SK-N-MC (cell line): ENCODE measurements at places on chromosomes 16 and 17.
A peak's percentile ranks its signal among the peaks of the same experiment; 100 is the strongest.

- no peak for DNase-seq
These were observed 82.4 kb upstream of the KIFC3 start for GRCh38 chr16:57884655-57885133.

- no peak for DNase-seq
These were observed 9.9 kb upstream of the LCAT start for GRCh38 chr16:67953641-67954375.

- DNase-seq, result no peak
These were observed 725 bp downstream of the KRTAP16-1 start for GRCh38 chr17:41308251-41308917.

DNA sequence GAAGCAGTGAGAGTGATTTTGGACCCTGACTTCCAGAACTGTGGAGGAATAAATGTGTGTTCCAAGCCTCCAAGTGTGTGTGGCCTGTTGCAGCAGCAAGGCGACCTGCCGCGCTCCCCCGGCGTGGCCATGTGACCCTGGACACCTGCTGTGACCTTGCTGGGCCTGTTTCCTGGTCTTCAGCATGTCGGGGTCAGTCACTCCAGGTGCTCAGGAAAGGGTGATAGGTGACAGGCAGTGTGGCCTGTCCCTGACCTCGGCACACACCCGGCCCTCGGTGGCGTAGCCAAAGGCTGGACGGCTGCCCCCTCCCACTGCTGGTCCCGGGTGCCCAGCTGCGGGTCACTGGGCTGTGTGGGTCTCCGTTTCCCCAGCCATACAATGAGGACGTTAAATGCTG, 31.8 kb upstream of the ZNF469 start:
- DNase-seq, result no peak

GRCh38 chr16:9837481-9837880, 344.7 kb downstream of the GRIN2A start:
- DNase-seq, result no peak

DNA sequence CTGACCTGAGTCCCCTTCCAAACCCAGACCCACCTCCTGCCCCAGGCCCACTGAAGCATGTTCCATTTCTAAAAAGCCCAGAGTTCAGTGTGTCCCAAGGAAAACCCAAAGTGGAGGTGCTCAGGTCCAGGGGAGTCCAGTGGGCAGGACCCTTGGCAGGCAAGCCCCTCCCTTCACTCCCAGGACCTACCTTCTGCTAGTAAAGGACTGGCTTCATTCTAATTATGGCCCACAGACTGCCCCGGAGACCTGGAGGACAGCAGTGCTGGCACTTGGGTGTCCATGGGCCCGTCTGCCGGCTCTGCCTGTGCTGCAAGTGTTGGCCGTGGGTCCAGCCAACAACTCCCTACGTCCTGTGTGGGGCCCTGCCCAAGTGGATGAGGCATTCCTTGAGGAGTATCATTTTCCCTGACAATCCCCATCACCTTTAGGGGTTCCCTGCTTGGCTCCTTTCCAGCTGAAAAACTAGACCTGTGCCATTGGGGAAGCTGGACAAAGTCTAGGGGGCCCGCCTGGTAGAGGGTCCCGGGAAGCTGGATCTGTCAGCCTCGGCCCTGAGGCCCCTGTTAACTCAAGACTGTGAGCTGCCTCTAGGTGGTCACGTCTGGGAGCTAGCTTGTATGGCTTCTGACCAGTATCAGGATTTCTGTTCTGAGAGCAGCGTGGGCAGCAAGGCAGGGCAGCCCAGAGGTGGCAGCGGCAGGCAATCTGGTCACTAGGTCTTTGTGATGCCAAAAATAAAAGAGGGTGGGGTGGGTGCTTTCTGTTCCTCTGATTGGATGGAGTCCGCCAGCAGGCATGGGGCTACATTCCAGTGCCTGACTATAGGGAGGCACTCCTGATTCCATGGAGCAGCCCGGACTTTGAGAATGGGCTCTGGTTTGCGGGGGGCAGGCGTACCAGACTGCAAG, 8.2 kb downstream of the CBX2 start:
- no peak for DNase-seq

GRCh38 chr16:86517033-86517432, 6.7 kb downstream of the FOXF1 start:
- no peak for DNase-seq

GRCh38 chr17:44102849-44103622, 20.4 kb downstream of the HDAC5 start:
- DNase-seq, result no peak

DNA sequence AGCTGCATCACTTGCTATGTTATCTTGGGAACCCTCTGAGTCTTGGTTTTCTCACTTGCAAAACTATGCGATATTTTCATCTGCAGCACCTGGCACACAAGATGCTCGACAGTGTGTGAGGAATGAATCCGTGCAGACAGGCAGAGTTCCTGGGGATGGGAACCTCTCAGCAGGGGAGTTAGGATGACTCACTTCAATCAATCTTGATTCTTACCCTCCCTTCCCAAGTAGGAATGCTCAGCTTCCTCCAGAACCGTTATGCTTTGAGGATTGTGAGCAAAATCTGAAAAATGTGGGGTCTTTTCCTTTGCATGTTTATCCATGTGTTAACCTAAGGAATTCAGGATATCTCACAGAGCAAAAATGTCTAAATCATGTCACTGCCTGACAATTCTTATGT, 68.9 kb upstream of the HNF1B start:
- DNase-seq, result no peak

GRCh38 chr17:51793686-51794085, 364.8 kb downstream of the CA10 start:
- DNase-seq, result no peak

GRCh38 chr17:49996121-49996494, 1.1 kb upstream of the DLX3 start:
- no peak for DNase-seq

- no peak for DNase-seq
These were observed 12.1 kb downstream of the TBC1D26 start for GRCh38 chr17:15744074-15744676.

GRCh38 chr17:42180922-42181850, at the start of gene KCNH4:
KCNH4 (minus strand) TSS chr17:42181142; CDS start chr17:42180945, 197 bp downstream.
- no peak for DNase-seq

- no peak for DNase-seq
These were observed 221.4 kb downstream of the CDH8 start for GRCh38 chr16:61814726-61815347.

DNA sequence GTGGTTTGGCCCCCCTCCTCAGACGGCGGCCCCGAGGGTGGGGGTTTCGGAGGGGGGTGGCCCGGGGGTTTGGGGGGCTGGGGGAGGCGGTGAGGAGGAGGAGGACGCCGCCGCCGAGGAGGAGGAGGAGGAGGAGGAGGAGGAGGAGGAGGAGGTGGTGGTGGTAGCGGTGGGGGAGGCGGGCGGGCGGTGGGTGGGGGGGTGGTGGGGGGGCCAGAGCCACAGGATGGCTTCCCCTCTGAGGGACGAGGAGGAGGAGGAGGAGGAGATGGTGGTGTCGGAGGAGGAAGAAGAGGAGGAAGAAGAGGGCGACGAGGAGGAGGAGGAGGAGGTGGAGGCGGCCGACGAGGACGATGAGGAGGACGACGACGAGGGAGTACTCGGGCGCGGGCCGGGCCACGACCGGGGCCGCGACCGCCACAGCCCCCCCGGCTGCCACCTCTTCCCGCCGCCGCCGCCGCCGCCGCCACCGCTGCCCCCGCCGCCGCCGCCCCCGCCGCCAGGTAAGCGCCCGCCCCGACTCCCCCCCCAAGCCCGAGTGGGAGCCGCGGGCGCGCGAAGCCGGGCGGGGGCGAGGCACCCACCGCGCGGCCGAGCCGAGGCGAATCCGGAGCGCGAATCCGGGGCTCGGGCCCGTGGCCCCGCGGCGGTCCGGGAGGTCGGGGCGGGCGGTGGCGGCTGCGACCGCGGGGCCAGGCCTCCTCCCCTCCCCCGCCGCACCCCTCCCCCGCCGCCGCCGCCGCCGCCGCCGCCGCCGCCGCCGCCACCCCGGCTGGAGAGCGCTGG, 3.8 kb upstream of the CHD3 start:
- DNase-seq, result no peak

- DNase-seq, result no peak
These were observed 2.6 kb upstream of the ABCC3 start for GRCh38 chr17:50631908-50632571.

- no peak for DNase-seq
These were observed 225.9 kb upstream of the EEF2KMT start for GRCh38 chr16:5323284-5324141.

DNA sequence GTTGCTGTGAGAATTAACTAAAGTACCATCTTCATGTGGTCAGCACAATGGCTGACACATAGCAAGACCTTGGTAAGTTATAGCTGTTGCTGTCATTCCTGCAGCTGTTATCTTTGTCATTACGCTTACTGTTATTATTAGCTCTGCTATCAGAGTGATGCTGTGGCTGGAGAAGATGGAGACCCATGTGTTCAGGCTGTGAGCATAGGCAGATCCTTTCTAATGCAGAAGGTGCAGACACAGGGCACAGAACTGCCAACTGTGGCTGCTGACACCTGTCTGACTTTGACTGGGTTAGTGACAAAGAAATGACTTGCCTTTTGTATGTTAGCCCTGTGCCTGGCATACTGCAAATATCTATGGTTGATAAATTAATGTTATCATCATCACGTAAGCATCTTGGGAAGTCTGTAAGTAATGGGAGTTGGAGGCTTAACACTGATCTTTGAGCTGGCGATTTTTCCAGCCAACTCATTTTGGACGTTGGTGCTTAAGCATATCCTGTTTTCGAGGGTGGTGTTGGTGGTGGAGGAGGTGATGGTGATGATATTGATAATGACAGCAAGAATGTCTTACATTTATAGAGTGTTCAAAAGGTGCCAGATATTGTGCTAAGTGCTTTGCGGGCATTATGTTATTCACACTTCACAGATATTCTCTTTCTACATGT, 695.3 kb downstream of the WWOX start:
- DNase-seq, result no peak

GRCh38 chr17:511833-512251, 159.2 kb upstream of the RPH3AL start:
- DNase-seq, result no peak

DNA sequence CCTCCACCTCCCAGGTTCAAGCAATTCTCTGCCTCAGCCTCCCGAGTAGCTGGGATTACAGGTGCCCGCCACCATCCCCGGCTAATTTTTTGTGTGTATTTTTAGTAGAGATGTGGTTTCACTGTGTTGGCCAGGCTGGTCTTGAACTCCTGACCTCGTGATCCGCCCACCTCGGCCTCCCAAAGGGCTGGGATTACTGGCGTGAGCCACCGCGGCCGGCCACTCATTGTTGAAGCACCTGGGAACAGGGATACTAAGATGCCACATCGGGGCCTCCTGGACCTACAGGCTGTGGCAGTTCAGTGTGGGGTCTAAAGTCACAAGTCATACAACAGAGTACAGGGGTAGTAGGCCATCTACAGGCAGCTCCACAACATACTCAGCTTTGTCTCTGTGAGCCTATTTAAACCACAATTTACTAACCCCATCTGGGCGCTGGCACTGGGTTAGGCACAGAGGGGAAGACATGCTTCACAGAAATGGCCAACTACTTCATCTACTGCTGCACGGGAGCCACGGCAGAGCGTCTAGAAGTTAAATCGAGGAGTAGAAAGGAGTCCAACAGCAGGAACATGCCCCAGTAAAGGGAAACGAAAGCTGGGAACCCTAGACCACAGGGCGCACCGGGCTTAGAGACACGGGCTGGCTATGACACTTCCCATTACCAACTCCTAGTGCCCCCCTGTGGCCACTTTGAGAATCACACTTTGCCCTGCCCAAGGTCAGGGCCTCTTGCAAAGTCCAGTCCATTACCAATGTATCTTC, 4.3 kb downstream of the VAMP2 start:
- DNase-seq, result no peak

DNA sequence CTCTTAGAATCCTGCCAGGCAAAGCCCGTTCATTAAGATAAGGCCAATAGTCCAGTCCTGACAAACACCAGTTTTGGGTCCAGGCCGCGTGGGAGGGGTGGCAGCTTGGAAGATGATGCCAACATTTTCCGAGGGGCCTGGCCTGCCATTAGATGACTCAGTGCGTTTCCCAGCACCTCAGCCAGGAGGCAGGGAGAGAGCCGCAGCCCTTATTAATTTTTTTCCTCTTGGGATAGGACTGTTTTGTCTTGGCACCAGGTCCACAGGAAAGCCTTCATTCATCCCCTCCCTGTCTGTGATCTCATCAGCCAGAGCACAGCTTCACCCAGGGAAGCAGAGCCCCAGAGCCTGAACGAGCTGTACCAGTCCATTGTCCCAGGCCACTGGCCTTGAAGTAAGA, 4.7 kb upstream of the NDEL1 start:
- no peak for DNase-seq

- DNase-seq, result no peak
These were observed 13.9 kb upstream of the FZD2 start for GRCh38 chr17:44543213-44543904.

GRCh38 chr16:66964049-66964448, 3.0 kb downstream of the CES3 start:
- no peak for DNase-seq

- no peak for DNase-seq
These were observed 1.3 kb downstream of the SERPINF1 start for GRCh38 chr17:1762901-1763898.

GRCh38 chr17:82881324-82881823, 41.6 kb upstream of the ZNF750 start:
- DNase-seq, result no peak

DNA sequence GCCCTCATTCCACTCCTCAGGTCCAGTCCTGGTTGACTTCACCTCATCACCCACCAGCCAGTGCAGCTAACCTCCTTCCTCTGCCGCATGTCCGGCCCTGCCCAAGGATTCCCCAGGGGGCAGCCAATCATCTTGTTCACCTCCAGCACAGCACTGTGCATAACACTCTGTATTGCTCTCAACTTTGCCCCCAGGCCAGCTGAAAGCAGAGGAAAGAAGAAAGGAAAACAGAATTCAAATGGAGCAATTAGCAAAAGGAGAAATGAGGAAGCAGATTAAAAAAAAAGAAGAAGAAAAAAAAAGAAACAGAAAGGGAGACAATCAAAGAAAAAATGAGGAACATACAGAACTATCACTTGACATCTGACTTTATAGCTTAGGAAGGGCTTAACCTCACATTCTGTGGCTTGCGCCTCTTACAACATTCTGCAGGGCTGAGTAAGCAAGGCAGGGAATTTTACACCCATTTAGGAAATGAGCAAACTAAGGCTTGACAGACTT, 26.1 kb downstream of the GAS7 start:
- DNase-seq, result no peak

- DNase-seq, result peak; percentile 44
These were observed 1.6 kb upstream of the LDAF1 start for GRCh38 chr16:21156767-21157467.
